ENCODE measurements at places on chromosomes 3 and 15.
A peak's percentile ranks its signal among the peaks of the same experiment; 100 is the strongest.

- no peak for DNase-seq
Observed at GRCh38 chr3:184598574-184598927, 37.0 kb downstream of the EPHB3 start.

DNA sequence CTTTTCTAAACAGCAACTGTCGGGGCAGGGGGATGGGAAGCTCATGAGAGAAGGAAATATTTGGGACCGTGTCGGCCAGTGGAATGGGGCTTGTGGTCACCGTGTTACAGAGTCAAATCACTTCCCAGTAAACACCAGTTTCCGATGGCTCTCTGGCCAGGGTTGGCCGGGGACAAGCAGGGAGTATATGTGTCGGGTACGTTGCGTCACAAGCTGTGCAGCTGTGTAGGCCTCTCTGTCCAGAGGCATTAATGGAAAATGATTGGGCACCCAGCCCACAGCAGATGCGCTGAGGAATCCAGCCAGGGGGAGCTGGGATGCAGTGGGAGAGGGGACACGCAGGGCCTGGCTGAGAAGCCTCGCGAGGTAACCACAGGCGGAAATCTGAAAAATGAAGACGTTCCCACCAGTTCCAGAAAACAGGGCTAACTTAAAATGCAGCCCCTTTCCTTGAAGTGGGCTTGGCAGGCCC, 15.8 kb upstream of the ALDH1A3 start:
- no peak for DNase-seq

- DNase-seq: no peak
Observed at GRCh38 chr3:73680391-73681095, 55.8 kb upstream of the PDZRN3 start.

GRCh38 chr3:33064929-33065328, 32.0 kb downstream of the GLB1 start:
- DNase-seq: no peak

GRCh38 chr3:14989943-14990779, 42.8 kb downstream of the NR2C2 start:
- no peak for DNase-seq

DNA sequence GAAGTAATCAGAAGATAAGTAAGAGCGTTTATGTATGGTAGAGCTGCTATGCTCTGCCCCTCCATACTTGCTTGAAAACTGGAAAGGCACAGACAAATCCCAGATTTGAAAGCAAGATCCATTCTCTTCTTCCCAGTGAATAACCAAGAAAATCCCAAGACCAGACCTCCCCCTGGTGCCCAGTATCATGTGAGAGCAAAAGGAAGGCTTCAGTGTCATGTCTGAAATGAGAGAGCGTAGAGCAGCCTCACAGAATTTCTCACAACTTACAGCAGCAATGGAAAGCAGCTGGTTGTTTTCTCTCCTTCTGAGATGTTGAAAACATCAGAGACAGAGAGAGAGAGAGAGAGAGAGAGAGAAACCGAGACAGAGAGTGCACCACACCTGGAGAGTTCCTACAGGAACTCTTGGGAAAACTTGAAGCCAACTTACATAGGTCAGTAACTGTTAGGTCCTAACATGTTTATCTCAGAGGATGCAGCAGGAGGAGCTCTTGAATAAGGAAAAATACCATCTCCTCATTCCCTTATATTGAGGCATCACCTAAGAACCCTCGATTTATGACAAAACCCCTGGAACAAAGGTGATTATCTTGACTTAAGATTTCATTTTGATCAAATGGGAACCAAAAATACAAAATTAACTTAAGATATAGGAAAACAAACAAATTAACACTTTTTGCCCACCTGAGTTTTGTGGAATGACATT, 273.3 kb downstream of the NSUN3 start:
- peak; percentile 2 for DNase-seq

DNA sequence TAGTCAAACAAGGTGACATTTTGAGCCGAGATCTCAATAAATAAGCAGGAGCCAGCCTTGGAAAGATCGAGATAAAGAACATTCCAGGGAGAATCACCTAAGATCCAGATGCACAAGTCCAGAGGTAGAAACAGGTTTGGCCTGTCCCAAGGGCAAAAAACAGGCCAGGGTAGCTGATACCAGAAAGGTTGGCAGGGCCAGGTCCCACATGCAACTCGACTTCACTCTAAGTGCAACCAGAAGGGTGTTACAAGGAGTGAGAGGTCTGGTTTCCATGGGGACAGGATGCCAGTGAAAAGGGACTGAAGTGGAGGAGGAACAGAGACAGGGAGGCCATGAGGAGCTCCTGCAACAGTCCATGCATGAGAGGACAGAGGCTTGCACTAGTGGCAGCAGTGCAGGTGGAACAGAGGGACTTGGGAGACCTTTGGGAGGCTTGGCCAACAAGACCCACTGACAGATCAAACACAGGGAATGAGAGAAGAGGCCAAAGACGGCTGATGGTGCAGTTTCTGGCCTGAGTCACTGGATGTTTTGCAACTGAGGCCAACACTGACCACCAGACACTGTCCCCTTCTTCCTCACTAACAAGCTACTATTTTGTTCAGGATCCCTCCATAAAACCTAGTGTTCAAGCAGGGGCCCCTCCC, 5.2 kb downstream of the TPRA1 start:
- DNase-seq: no peak

DNA sequence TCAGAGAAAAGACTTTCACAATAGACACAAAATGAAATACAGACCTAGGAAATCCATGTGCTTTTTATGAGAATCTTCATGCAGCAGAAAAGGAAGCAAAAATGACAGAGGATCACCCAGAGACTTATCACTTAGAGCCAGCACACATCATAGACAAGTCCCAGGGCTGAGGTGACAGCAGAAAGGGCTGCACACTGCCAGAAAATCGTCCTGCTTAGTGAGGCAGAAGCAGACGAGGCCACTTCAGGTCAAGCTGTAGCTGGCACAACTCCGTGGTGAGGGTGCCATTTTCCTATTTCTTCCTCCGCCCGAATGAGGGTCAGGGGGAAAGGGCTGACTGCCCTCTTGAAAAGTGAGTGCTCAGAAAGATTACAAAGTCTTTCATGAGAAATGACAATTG, 95.9 kb upstream of the TNIK start:
- no peak for DNase-seq

DNA sequence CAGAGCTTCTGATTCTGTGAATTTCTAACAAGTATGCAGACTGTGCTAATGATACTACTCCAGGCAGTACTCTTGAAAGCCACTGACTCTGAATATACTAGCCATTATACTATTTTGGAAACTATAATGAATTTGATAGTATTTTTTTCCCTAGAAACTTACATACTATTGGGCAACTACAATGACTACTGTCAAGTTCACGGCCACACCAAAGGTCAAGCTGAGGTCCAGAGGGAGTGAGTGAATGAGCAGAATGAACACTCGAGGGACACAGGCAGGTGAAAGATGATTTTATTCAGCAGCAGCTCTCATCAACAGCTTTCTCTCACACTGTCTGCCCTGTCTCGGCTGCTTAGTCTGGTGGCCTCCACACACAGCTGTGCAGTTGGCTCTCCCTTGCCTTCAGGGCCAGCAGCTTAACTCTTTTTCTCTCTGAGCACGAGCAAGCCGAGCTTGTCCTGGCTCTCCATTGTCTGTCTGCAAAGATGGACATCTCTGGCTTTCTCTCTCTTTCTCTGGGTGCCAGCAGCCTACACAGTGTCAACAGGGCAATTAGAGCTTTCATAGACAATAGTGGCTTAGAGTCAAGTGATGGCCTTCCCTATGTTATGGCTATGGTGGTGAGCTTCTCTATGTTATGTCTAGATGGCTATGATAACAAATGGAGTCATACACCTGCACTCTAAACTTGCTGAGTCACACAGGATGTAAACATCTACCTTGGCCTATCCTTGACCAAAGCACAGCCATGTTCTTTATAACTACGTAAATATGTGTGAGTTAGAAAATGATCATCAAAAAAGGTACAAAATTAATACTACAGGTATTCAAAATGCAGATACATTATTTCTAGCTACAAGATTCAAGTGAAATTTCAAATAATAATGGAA, 362.4 kb downstream of the CGGBP1 start:
- no peak for DNase-seq

- no peak for DNase-seq
Observed at GRCh38 chr3:10333349-10333650, 12.4 kb upstream of the SEC13 start.

DNA sequence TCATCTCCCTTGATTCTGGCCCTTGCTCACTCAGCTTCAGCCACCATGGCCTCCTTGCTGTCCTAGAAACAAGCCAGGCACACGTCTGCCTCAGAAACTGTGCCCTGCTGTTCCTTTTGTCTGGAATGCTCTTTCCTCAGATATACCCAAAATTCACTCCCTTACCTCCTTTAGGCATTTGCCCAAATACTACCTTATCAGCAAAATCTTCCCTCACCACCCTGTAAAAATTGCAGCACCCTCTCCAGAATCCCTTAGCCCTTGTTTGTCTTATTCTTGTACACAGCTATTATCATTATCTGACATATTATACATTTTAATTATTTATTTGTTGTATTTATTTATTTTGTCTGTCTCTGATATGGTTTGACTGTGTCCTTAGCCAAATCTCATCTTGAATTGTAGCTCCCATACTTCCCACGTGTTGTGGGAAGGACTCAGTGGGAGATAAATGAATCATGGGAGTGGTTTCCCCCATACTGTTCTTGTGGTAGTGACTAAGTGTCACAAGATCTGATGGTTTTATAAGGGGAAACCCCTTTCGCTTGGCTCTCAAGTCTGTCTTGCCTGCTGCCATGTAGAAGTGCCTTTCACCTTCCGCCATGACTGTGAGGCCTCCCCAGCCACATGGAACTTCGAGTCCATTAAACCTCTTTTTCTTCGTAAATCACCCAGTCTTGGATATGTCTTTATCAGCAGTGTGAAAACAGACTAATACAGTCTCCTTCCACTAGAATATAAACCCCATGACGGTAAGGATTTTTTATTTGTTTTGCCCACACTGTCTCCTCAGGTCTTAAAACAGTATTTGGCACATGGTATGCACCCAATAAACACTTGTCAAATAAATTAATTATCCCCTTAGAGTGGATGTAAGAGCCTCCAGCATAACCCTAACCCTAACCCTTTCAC, 60.0 kb upstream of the STT3B start:
- no peak for DNase-seq

DNA sequence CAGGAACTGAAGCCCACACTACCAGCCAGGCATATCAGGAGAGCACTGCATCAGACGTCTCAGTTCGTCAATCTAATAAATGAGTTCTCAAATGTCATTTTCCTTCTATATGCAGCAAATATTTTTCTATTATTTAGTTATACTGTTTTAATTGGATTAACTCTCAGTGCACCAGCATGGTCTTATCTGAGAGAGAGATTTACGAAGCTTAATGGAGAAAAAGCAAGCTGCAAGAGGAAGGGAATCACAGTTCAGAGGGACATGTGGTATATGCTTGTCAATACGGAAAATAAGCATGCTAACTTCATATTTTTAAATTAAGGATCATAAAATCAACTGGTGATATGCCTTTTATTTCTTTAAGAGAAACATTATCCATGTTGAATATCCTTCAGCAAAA, 213.1 kb upstream of the NECTIN3 start:
- DNase-seq: no peak

GRCh38 chr15:70327328-70327855, 229.7 kb upstream of the TLE3 start:
- DNase-seq: no peak

DNA sequence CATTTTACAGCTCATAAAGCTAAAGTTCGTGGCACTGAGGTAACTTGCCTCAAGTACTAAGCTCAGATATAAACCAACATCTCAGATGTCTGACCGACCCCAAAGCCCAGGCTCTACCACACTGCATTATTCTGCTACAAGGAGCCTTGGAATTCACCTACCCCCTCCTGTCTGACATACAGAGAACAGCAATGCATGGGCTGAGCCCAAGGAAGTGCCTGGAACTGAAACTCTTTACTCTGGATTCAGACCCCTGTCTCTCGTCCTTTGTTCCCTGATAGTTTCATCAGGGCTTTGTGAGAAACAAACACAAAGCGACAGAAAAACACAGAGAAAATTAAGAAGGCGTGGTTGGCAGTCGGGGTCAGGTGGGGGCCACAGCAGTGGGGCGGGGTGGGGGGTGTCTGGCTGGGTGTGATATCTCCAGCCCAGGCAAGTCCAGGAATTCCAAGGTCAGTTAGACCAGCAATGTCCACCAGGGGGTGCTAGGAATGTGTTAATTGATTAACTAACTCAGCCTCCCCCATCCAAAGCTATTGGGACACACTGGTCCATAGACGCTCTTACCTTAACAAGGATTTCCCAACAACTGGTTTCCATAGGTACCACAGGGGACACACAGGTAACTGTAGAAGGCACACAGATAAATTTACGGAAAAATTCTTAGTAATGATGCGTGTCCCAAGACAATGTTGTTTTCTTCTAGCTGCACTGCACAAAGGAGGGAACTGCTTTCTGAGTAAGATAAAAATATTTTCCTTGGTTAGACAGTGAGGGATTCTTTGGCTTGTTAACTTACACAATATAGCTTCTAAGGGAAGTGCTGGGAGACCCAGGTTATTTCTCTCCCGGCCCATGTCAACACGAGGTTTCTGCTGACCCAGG, 18.8 kb upstream of the SSUH2 start:
- peak; percentile 45 for DNase-seq

GRCh38 chr15:49315391-49315823, 107.6 kb upstream of the FGF7 start:
- DNase-seq: no peak

GRCh38 chr3:65617209-65617608, 421.5 kb downstream of the MAGI1 start:
- no peak for DNase-seq

DNA sequence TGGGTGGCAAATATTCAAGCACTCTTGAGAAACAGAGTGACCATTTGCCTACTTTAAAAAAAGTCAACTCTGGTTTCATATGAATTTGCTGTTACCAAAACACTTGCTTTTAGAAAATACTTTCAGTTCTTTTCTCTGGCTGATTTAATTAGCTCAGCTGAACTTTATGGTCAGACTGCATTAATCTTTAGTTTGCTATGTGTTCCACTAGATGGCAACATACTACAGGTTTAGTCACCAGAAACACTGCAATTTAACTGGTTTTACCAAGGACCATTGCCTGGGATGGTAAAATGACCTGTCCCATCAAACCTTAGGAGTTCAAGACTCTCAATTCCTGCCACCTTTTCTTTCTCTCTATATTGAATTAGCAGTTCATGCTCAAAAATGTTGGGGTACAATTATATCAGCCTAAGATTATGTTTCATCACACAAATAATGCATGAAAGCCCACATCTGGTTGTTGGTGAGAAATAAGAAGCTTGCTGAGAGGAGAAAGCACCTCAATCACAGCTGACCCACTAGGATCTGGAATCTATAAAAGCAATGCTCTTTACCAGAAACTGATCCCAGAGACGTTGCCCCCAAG, 14.2 kb downstream of the EIF4E3 start:
- no peak for DNase-seq

DNA sequence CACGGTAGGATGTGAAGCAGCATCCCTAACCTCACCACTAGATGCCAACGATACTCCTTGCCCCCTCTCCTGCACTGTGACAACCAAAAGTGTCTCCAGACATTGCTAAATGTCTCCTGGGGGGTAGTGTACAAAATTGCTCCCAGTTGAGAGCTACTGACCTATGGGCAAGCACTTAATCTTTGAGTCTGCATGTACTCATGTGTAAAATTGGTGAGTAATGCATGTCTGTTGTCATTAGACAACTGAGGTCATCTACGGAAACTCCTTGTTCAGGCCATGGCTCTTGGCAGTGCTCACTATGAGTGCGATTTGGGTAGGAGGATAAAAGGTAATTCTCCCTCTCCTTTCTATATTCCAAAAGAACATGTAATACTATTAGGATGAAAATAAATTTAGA, 29.2 kb downstream of the PDHB start:
- no peak for DNase-seq

- peak; percentile 27 for DNase-seq
Observed at GRCh38 chr3:187165144-187165543, 25.8 kb upstream of the RPL39L start.

Measured in GM04504 (cell line).